Activated naive CD8-positive, alpha-beta T cell treated with anti-CD3 and anti-CD28 coated beads, Interleukin-2, amount 10 ng/mL, durations not matched to agents 7 days and 5 days (primary cell): ENCODE measurements at places on chromosomes 7 and 10. TPM values are rescaled to one million over a fixed set of nuclear protein-coding genes. Genes with fewer than 3 reads are reported as not detected.

LMOD2 gene
- total RNA-seq: not detected

UPP1 gene
- total RNA-seq: 50.4 TPM

FAM25C gene
- not detected for total RNA-seq

SPDYE9 gene
- not detected for total RNA-seq

TEX36 gene
- not detected for total RNA-seq

DNA sequence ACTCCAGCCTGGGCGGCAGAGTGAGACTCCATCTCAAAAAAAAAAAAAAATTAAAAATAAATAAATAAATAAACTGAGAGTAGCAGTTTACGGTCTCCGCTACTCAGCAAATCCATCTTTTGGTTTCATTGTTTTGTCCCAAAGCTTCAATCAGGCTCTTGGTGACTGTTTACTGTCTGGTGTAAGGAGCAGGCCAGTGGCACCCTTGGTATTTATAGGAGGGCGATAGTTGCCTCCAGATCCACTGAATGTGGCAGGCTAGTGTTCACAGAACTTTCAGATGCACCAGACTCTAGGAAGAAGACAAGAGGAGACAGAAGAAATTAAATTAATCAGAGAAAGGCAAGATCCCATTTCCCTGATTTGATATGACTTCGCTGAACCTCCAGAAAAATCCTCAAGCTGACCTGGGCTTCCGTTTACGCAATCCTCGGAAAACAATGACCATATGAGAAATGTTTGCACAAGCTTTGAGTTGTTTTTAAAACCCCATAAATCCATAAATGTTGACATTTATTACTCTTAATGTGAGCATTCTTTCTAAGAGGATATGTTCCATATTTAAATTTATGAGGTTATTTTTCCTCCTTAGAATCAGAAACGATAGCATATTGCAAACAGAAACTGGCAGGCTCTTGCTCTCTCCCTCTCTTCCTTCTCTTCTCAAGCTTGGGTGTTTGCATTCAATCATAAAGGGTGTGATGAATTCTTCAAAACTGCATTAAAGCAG, 7.1 kb upstream of the MUC3A start:
- H3K4me3 ChIP-seq: no peak overlapping the region
- no peaks in the 10 kb centered on the region for H3K4me1 ChIP-seq
- H3K36me3 ChIP-seq: no peaks in the 10 kb centered on the region
- DNase-seq: no peak
- H3K27ac ChIP-seq: no peak overlapping the region
- H3K27me3 ChIP-seq: peaks cover 9% of the 10 kb centered on the region

GRCh38 chr7:151677581-151678226, 158.0 kb upstream of the RHEB start:
- no peak for DNase-seq
- no peaks in the 10 kb centered on the region for H3K36me3 ChIP-seq
- H3K4me1 ChIP-seq: peaks cover 23% of the 10 kb centered on the region
- H3K4me3 ChIP-seq: no peak overlapping the region
- H3K27ac ChIP-seq: peak overlapping the region; percentile 17

- no peak overlapping the region for H3K4me3 ChIP-seq
- H3K27me3 ChIP-seq: peaks cover 6% of the 10 kb centered on the region
Observed at GRCh38 chr10:58775960-58776567, 263.4 kb downstream of the BICC1 start.

DNA sequence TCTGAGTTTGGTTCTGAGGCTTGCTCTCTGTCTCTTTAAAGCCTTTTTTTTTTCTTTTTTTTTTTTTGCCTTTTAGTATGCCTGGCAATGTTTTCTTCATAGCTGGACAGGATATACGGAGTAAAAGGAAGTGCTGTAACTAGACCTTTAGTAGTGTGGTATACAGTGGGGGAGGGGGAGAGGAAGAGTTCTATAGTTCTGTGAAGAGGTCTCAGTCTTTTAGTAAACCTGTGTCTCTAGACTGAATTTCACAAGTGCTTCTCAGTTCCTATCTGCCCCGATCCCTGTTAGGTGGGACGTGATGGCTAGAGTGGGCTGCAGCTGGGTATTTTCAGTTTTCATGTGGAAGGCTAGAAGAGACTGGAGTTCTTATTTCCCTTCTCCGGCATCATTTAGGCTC, 3.1 kb upstream of the ABCC2 start:
- H3K4me3 ChIP-seq: peak overlapping the region; percentile 43
- H3K27me3 ChIP-seq: peaks cover 4% of the 10 kb centered on the region
- no peak for DNase-seq

DNA sequence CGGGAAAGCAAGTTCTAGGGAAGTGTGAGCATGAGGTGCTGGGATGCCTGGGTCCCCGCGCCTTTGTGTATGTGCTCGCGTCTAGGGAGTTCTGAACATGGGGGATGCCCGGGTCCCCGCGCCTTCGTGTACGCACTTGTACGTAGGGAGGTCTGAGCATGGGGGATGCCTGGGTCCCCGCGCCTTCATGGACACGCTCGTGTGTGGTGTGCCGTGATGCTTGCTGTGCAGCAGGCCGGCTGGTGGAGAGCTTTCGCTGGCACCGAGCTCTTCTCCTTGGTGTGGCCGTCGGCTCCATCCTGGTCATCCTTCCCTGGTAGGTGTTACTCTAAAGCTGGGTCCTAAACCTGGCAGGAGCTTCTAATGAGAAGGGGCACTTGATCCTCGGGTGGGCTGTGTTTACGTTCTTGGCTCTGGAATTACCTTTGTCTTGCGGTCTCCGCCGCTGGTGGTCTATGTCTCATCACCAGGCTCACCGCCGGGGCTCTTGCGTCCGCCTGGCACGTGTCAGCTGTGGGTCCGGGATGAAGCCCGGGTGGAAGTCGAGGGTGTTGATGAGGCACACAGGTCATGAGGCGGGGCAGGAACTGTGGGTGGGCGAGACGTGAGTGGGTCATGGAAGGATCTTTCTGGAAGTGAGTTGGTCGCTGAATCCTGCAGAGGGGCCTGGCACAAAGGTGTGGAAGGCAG, 63.5 kb downstream of the DNAJB6 start:
- DNase-seq: no peak
- peaks cover 10% of the 10 kb centered on the region for H3K36me3 ChIP-seq
- H3K27me3 ChIP-seq: no peaks in the 10 kb centered on the region
- H3K4me1 ChIP-seq: peaks cover 19% of the 10 kb centered on the region
- peak overlapping the region; percentile 58 for H3K27ac ChIP-seq

GRCh38 chr10:119211176-119211575, 3.8 kb downstream of the GRK5 start:
- peaks cover 5% of the 10 kb centered on the region for H3K36me3 ChIP-seq
- peak overlapping the region; percentile 94 for H3K27ac ChIP-seq
- peaks cover 60% of the 10 kb centered on the region for H3K4me1 ChIP-seq
- H3K27me3 ChIP-seq: no peaks in the 10 kb centered on the region
